ENCODE measurements at places on chromosomes 7 and 10.

GRCh38 chr10:95697429-95697828 lies 3.7 kb upstream of the TCTN3 start:
- DNase-seq, result no peak

DNA sequence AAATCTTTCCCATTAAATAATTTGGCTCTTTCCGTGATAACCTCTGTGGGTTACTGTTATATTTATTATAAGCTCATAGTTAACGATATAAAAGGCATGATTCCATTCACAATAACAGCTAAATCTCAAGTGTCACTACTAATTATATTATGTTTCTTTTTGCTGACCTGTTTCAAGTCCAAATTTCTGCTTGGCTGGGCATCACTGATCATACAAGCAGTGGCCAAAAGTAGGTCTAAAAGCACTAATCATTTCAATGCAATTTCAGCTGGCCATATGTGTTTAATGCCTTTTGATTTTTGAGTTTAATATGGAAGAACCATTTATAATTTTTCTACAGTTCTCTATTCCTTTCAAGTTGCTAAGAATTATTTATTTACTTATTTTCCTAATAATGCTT lies 110.7 kb downstream of the SEMA3A start:
- DNase-seq, result no peak

DNA sequence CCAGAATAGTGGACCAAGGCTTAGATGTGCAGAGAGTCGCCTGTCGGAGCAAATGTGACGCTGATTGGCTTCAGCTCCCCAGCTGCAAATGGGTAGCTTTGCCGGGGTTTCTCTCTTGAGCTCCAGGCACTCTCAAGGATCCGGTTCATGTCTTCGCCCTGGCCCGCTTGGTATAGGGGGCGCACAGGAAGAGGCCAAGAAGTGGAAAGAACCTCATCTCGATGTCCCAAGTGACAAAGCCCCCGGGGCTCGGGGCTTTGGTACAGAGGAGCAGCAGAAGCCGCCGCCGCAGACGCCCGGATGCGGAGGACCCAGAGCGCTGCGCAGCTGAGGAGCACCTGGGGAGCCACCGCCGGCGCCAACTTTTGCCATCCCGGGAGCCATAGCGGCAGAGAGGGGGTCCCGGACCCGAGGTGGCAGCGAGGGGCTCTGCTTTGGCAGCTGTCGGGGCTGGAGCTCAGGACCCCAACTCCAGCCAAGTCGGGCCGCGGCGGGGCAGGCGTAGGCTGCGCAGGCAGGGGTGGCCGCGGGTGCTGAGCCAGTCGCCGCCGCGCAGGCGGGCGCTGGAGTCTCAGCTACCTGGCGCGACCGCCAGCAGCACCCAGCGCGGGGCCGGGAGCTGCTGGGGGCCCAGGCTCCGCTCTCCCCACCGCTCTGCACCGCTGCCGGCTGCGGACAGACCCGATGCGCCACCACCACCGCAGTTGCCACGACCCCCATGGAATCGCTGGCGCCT lies 466.6 kb downstream of the XPNPEP1 start:
- DNase-seq, result no peak

GRCh38 chr7:48028938-48029337 lies at the start of gene SUN3:
Gene SUN3 (minus strand): TSS chr7:48029107. CDS start chr7:48028938, 169 bp downstream.
- DNase-seq, result no peak

DNA sequence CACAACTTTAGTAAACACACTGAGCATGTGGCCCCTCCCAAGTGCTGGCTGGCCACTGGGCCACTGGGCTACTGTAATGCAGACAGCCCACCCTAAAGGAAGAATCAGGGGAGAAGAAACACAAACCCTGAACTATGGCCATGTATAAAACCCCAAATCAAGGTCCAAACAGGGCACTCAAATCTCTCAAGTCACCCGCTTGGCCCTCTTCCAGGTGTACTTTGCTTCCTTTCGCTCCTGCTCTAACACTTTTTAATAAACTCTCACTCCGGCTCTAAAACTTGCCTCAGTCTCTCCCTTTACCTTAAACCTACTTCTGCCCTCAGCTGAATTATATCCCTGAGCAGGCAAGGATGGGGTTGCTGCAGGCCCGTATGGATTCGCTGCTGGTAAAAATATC lies 72.6 kb downstream of the TPK1 start:
- DNase-seq, result no peak

- no peak for DNase-seq
Observed at GRCh38 chr7:107224374-107225223, 55.8 kb downstream of the HBP1 start.

- no peak for DNase-seq
Observed at GRCh38 chr10:111360260-111360925, 283.6 kb downstream of the ADRA2A start.

DNA sequence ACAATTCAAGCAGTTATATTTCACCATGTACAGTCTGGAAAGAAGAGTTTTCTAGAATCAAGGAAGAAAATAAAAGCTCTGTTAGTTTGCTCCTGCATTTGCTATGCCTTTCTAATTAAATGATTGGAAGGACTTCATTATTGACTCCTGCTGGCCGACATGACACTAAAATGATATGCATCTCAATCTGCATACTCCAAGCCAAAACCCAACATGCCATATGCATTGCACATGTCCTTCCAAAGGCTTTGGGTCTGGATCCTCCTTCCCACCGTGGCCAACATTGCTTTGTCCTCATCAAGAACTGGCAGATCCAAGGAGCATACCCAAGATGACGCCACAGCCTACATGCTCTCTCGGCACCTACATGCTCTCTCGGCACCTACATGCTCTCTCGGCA lies 46.5 kb downstream of the PAXIP1 start:
- DNase-seq, result no peak

DNA sequence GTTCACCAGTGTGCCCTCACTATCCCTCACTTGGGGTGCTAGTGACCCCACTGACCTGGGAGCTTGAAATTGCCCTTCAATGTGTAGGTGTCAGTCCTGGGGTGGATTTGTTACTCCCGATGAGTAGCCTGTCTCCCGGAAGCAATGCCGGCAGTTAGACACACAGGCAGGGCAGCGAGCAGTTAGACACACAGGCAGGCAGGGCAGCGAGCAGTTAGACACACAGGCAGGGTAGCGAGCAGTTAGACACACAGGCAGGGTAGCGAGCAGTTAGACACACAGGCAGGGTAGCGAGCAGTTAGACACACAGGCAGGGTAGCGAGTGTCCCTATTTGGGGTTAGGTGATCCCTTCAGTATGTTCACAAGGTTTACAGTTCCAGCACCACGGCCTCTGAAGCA lies 44.0 kb downstream of the VWA2 start:
- no peak for DNase-seq

GRCh38 chr10:78231939-78232338 lies 198.3 kb downstream of the RPS24 start:
- no peak for DNase-seq
